NCI-H2081 treated with DMSO at 0.1 percent for 48 hours (cell line): ENCODE measurements at places on chromosomes 1 and 21.

GRCh38 chr1:210400043-210400840 lies 71.5 kb downstream of the HHAT start:
- DNase-seq, result peak; percentile 17

- DNase-seq, result no peak
Observed at GRCh38 chr21:38853421-38853919, 47.7 kb downstream of the ETS2 start.

DNA sequence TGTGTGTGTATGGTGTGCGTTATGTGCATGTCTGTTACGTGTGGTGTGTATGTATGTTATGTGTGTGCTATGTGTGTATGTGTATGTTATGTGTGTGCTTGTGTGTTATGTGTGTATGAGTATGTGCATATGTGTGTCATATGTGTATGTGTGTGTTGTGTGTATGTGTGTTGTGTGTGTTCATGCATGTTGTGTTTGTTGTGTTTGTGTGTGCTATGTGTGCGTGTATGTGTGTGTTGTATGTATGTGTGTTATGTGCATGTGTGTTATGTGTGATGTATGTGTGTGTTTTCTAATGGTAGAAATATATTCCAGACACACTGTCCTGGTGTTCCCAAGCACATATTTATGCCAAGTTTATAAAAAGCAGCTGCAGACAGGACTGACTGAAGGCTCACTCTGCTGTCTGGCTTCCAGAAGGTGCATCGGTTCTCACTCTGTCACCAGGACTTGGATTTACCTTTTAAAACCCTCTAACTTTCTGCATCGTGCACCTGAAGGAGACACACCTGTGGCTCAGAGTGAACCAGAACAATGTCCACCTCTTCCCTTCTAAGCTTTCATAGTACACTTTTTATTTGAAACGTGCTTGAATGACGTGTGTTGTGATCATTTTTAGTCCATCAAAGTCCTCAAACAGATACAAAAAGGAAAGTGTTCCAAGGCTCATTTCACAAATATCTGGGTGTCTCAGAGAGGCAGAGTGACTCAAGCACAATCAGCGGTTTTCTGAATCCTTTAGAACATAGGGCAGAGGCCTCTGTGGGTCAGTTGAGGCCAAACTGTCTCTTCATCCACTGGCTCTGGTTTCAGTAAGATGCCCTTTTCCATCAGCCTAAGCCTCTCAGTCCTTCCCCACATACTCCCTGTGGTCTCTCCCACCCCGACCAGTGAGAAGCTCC lies 49.9 kb downstream of the TOMM20 start:
- DNase-seq, result no peak

DNA sequence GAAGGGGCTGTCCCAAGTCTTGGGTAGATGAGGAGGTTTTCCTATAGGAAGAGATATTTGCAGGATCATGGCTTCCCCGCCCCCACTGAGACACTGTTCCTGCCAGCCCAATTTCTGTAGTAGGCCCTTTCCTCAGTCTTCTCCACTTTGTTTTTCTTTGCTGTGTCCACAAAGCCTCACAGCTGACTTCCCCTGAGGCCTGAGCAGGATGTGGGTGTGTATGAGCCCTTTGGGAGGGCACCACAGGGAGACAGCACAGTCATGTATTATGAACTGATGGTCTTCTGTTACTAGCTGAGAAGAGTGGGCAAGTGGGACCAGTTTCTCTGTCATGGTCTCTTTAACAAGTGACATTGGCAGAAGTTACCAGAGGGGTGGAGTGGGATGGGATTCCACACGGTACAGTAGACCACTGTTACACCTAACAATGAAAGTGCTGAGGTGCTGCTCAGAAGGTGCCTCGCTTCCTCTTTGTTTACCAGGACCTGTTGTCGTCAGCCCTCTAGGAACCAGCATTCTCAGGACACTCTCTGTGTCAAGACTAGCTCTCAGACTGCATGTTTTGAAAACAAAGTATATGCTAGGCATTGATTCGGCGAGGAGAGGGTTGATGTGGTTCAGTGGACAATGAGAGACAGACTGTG lies 253.8 kb upstream of the HOOK1 start:
- DNase-seq, result no peak

DNA sequence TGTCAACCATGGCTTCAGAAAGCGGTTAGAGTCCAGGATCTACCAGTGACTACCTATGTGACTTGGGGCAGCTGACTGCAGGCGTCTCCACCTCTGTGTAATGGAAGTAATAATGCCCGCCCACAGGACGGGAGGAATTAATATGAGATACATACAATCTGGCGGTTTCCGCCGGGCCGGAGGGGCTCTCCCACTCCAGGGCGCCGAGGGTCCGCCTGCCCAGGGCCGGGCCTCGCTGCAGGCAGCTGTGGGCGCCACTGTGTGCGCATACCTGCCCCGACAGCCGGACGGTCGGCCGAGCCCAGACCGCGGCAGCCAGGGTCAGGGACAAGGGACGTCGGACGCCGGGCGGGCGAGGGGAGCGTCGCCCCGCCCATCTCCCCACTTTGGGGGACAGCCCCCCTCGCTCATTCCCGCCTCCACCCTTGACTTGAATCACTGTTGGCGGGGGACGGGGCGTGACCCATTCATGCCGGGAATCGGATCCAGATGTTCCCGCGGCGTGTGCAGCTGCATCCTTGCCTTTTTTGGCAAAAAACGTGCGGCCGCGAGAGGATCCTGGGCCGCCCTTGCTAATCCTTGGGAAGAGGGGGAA lies 6.0 kb upstream of the SF3A3 start:
- no peak for DNase-seq

DNA sequence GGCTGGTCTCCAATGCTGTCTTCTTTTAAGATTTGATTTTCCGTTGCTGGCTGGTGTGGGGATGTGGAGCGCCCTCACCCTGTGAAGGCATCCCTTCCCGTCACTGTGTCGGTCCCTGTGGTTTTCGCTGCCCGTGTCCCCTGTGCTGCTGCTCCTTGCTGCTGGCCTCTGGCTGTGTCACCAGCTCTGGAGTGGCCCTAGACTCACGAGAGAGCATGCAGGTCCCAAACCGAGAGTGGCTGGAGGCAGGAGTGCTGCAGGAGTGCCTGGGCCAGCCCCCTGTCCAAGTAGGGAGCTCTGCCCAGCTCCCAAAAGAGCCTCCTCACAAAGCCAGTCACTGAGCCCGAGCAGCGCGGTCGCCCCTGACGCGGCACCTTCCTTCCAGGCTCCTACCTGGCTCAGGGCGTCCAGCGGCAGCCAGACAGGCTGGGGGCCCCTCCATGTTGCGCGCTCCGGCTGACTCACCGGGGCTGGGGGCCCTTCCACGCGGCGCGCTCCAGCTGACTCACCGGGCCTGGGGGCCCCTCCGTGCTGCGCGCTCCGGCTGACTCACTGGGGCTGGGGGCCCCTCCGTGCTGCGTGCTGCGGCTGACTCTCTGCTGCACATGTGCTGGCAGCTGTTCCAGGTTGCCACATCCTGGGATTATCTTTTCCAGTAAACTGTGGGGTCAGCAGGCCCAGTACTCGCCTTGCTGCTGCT lies 106.7 kb upstream of the COL6A1 start:
- DNase-seq, result no peak

DNA sequence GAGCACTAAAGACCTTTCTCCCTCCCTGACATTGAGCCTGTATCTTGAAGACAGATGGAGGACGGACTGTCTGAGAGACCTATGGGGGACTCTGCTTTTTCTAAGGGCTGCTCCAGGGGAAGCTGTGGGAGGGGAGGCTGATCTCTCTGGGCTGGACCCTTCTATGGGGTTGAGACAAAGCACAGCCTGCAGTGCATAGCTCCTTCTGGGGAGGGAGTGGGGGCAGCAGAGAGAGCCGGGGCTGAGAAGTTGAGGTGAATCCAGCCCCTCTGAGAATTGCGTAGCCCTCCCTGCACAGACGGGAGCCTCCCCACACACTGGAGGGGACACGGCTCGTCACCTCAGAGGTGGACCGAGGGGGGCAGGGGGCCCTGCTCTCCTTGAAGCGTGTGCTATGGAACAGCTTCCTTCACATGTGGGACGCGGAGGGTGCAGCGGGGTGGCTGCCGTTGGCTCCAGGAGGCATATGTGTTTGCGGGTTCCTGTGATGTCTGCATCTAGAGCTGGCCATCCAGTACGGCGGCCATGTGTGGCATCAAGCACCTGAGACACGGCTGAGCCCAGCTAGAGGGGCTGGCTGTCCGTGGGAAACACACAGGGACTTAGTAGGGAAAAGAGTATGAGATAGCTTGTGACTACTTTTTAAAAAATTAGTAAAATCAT lies 299.1 kb downstream of the CAMTA1 start:
- no peak for DNase-seq

GRCh38 chr1:231019711-231020110 lies 20.3 kb downstream of the FAM89A start:
- DNase-seq, result no peak

DNA sequence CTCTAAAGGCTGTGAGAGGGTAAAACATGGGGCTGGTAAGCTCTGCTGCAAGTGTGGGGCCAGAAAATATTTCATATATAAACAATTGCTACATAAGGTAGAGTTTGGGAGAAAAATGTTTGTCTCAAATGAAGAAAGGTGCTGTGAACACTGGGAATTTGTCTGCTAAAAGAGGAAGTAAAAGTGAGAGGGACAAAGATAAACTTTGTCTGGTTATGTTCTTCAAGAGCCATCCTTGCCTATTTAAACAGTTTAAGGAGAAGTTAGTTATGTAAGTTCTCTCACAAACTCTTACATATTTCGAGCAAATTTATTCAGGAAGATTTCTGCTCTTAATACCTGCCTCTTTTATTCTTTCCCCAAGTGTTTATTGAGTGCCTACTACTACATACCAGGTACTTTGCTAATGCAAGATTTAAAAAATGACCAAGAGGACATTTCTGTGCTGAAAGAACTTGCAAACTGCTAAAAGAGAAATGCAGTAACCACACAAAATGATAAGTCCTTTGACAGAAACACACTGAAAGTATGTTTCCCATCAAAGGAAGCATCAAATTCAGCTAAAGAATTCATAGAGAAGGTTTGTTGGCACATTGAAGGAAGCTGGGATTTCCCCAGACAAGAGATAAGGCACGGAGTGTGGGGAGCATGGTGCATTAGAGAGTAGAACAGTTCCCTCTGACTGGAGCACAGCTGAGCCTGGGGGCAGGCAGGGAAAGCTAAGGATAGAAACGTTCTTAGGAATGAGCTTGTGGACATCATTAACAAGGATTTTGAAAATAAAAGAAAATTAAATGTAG lies 549.1 kb downstream of the PTBP2 start:
- no peak for DNase-seq

GRCh38 chr1:32981003-32981901 lies 16.6 kb upstream of the RNF19B start:
- DNase-seq, result peak; percentile 8

- DNase-seq, result no peak
Observed at GRCh38 chr21:46218906-46219590, 9.5 kb downstream of the LSS start.

DNA sequence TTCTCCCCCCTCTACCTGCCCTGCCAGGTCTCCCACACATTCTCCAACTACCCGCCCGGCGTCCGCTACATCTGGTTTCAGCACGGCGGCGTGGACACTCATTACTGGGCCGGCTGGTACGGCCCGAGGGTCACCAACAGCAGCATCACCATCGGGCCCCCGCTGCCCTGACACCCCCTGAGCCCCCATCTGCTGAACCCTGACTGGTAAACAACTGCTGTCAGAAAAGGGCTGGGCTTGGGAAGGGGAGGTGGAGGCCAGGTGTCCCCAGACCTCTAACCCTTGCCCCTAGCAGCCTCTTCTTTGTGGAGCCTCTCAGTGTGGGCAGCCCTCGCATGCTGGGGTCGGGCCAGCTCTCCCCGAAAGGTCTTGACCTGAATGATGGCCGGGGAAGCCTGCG lies 2.9 kb upstream of the FBXO6 start:
- DNase-seq, result no peak

GRCh38 chr1:21921100-21921875 lies 15.8 kb downstream of the HSPG2 start:
- DNase-seq, result no peak

- no peak for DNase-seq
Observed at GRCh38 chr1:100142343-100142742, 9.4 kb downstream of the TRMT13 start.

DNA sequence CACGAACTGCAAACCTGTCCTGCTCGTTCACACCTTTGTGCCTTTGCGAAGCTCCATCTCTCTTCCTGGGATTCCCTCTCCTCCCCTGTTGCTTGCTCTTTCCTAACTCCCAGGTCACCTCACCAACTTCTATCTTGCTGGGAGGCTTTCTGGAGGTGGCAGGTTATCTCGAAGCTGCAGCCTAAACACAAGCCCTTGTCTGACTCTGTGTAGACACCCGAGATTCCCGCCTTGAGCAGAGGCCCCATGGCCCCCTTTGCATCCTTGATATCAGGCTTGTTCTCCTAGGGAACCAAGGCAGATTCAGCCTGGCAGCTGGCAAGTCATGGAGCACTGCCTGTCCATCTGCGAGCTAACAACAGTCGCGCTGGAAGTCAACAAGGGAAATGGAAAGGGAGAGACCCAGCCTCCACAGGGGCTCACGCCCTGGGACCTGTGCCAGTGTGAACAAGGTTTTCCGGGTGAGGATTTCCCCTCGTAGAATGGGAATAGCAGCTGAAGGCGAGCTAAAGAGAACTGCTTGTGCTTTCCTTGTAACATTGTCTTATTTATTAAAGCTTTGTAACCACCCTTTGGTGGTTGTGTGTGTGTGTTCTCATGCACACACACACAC lies 109.5 kb upstream of the JUN start:
- peak; percentile 61 for DNase-seq

DNA sequence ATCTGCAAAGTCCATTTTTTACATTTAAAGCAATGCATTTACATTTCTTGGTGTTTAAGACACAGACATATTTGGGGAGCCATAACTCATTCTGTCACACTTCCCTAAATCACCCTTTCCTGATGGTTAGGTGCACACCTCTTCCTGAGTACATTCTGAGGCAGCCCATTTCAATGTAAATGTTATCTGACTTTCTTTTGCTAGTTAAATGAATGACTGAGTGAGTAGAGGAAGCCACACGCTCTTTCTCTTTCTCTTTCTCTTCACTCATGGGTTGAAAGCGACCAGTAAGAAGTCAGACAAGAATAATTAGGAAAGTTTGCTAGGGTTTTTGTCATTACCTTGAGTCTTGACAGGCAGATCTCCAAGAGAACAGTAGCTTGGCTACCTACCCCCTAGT lies 143.1 kb downstream of the S1PR1 start:
- no peak for DNase-seq

GRCh38 chr1:223490256-223490655 lies 97.0 kb downstream of the CCDC185 start:
- DNase-seq, result no peak

DNA sequence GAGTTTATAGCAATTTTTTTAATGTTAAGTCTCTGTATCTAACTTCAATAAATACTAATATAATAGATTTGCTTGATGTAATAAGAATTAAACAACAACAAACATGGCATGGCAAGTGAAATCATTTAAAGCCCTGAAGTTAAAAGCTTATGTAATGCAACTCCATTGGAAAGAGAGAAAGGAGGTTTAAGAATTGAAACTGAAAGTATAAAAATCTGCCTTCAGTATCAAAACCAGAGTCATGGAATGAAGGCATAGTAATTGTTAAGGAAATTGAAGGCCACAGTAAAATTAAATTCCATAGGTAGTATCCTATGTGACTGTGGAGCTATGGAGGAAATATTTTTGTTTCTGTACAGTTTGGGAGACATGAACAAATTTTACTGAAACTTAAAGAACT lies 55.1 kb downstream of the PRDX6 start:
- no peak for DNase-seq
